ENCODE measurements at places on chromosomes 2 and 18.

DNA sequence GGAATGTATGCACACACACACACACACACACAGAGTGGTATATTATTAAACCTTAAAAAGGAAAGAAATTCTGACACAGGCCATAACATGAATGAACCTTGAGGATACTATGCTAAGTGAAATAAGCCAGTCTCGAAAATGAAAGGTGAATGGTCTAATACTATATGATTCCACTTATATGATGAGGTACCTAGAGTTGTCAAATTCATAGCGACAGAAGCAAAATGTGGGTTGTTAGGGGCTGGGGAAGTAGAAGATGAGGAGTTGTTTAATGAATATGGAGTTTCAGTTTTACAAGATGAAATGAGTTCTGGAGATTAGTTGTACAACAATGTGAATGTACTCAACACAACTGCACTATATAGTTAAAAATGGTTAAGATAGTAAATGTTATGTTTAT lies 118.1 kb downstream of the ABCA12 start:
- no peak overlapping the region for H3K4me3 ChIP-seq
- DNase-seq, result no peak
- no peaks in the 10 kb centered on the region for H3K27me3 ChIP-seq
- no peaks in the 10 kb centered on the region for H3K36me3 ChIP-seq

- H3K36me3 ChIP-seq, result no peaks in the 10 kb centered on the region
- H3K4me1 ChIP-seq, result peaks cover 26% of the 10 kb centered on the region
- peaks cover 5% of the 10 kb centered on the region for H3K27me3 ChIP-seq
- DNase-seq, result peak; percentile 81
- H3K4me3 ChIP-seq, result peak within 1 kb of the TSS; percentile 91
- peak within 1 kb of the TSS; percentile 96 for H3K27ac ChIP-seq
Observed at GRCh38 chr2:37324786-37325624, at the start of gene PRKD3. PRKD3 (minus strand) TSS chr2:37324833; CDS start chr2:37316524, 8,309 bp downstream.

- H3K36me3 ChIP-seq, result no peaks in the 10 kb centered on the region
- H3K27me3 ChIP-seq, result no peaks in the 10 kb centered on the region
- H3K27ac ChIP-seq, result no peak overlapping the region
- no peak for DNase-seq
- no peak overlapping the region for H3K4me3 ChIP-seq
- H3K4me1 ChIP-seq, result no peaks in the 10 kb centered on the region
Observed at GRCh38 chr18:67788310-67789164, 272.0 kb upstream of the DSEL start.

DNA sequence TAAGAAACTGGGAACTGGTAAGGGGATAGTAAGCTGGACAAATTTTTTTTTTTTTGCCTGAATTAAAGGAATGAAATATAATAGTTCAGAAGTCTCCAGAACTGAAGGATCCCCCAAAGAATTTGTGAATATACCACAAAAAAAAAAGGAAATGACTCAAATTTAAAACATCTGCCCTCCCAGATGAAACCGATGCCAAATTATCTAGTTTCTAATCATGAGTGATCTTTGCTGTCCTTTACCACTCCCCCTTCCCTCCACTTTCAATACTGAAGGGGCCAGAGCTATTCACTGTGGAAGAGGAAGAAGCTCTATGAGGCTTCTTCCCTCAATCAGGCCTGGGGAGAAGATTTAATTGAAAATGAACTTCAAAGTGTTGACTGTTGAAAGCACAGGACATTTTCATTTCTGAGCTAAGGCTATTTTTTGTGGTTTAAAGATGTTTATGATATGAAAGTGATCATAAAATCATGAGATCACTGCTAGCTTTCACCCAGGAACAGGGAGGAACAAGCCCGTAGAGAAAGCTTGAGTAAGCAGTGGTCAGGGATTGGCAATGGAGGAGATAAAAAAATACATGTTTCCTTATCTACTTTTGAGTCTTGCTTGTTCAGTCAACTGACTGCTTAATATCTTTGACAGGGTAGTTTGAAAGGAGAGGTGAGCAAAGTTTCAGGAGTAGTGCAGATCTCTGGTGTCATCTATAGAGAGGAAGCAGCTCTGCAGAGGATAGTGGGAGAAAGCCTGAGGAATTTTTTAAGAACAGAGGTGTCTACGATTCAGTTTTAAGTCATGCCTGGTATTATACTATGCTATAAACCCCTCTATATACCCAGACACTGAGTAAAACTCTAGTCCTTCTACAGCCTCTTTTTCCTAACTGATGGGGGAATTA lies 409.5 kb upstream of the FIGN start:
- H3K4me1 ChIP-seq, result no peaks in the 10 kb centered on the region
- no peak overlapping the region for H3K4me3 ChIP-seq
- no peaks in the 10 kb centered on the region for H3K36me3 ChIP-seq

DNA sequence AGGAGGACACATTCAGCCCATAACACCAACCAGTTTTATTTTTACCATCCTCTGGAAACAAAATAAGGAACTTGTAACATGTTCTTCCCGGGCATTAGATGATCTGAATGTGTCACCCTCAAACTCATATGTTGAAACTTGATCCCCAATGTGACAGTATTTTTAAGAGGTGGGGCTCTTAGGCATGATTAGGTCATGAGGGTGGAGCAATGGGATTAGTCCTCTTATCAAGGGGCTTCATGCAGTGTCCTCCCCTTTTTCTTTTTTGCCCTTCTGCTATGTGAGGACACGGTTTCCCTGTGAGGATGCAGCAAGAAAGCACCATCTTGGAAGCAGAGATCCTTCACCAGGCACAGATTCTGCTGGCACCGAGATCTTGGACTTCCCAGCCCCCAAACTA lies 401.5 kb upstream of the TRIB2 start:
- H3K4me3 ChIP-seq, result no peak overlapping the region
- no peak overlapping the region for H3K27ac ChIP-seq
- H3K4me1 ChIP-seq, result peaks cover 10% of the 10 kb centered on the region
- DNase-seq, result no peak

GRCh38 chr2:239668651-239669050 lies 267.8 kb upstream of the HDAC4 start:
- peaks cover 4% of the 10 kb centered on the region for H3K27me3 ChIP-seq
- no peak for DNase-seq
- H3K4me1 ChIP-seq, result no peaks in the 10 kb centered on the region

DNA sequence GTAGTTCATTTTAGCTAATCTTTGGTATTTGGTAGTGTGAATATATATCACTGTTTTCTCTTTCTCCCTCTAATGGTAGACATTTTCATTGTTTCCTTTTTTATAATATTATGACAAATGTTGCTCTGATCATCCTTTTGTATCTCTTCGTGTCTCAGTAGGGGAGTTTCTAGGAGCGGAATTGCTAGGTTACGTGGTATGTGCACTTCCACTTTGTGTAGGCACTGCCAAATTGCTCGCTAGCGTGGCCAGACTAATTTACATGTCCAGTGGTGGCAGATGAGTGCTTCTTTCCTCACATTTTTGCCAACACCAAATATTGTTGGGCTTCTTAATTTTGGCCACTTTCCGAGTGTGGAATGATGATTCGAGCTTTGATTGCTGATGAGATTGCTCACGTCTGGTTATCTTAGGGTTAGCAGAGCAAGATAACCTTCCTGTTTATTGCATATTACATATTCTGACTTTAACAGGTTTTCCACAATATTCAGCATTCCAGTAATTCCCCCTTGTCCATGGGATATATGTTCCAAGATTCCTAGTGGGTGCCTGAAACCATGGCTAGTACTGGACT lies 30.4 kb upstream of the GREB1 start:
- H3K4me1 ChIP-seq, result peaks cover 11% of the 10 kb centered on the region
- peaks cover 4% of the 10 kb centered on the region for H3K36me3 ChIP-seq
- DNase-seq, result no peak
- no peak overlapping the region for H3K4me3 ChIP-seq
- H3K27me3 ChIP-seq, result peaks cover 2% of the 10 kb centered on the region

DNA sequence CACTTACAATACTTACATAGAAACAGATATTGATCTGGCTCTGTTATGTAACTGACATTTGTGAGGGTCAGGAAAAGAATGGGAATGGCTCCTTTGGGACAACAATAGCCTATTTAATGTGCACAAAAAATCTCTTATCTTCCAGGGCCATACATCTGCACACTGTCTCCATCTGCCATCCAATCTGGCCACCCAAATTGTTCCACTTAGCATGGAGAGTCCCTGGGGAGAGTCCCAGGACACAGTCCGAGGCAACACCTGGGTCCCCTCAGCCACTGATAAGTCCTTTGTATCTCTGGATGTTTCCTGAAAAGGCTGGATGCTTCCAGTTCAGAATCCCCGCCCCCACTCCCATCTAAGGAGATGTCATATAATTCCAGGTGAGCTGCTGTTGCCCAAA lies 274.2 kb upstream of the NCKAP5 start:
- no peak for DNase-seq
- H3K4me1 ChIP-seq, result peaks cover 12% of the 10 kb centered on the region
- H3K36me3 ChIP-seq, result no peaks in the 10 kb centered on the region
- H3K4me3 ChIP-seq, result no peak overlapping the region

DNA sequence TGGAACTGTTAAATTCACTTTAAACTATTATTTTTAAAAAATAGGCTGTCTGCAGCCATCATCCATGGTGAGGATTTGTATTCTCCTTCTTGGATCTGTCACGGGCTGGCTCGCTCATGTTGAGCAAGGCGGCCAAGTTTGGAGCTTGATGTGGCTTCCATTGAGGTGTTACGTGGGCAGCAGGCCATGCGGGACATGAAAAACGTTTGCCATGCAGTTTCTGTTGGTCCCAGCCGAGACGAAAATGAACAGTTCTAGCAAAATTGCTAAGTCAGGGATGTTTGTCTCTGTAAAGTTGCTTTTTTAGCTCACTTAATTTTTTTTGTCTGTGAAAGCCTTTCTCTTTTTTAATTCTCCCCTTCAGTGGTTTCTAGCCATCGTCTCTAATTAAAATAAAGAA lies 70.2 kb upstream of the MGAT5 start:
- peaks cover 3% of the 10 kb centered on the region for H3K36me3 ChIP-seq
- peaks cover 2% of the 10 kb centered on the region for H3K27me3 ChIP-seq
- H3K4me1 ChIP-seq, result peaks cover 8% of the 10 kb centered on the region
- H3K4me3 ChIP-seq, result no peak overlapping the region
- DNase-seq, result no peak
- H3K27ac ChIP-seq, result no peak overlapping the region

- H3K27ac ChIP-seq, result no peak overlapping the region
- no peaks in the 10 kb centered on the region for H3K27me3 ChIP-seq
- no peak for DNase-seq
- peaks cover 5% of the 10 kb centered on the region for H3K4me1 ChIP-seq
- no peak overlapping the region for H3K4me3 ChIP-seq
Observed at GRCh38 chr18:12589448-12589847, 68.5 kb downstream of the SPIRE1 start.

GRCh38 chr2:241030333-241030680 lies 31.9 kb downstream of the SNED1 start:
- H3K4me1 ChIP-seq, result no peaks in the 10 kb centered on the region
- H3K36me3 ChIP-seq, result peaks cover 7% of the 10 kb centered on the region
- H3K27ac ChIP-seq, result no peak overlapping the region

DNA sequence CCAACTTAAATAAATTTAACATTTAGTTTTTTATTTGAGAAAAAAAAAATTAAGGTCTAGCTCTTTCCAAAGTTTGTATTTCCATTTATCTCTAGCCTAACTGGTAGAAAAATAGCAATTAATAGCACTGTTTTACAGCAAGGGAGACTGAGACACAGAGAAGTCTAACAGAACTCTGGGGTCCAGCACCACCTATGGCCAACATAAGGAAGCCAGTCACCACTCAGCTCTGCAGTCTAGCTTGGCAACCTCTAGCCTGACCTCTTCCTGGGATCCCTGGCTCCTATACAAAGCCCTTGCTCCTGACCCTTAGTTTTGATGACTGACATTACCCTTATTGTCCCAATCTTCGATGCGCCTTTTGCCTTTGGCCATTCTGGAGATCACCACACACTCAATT lies 114.1 kb upstream of the TLK1 start:
- no peak for DNase-seq
- H3K4me1 ChIP-seq, result no peaks in the 10 kb centered on the region
- no peak overlapping the region for H3K27ac ChIP-seq
- H3K4me3 ChIP-seq, result no peak overlapping the region
- H3K27me3 ChIP-seq, result peaks cover 2% of the 10 kb centered on the region

DNA sequence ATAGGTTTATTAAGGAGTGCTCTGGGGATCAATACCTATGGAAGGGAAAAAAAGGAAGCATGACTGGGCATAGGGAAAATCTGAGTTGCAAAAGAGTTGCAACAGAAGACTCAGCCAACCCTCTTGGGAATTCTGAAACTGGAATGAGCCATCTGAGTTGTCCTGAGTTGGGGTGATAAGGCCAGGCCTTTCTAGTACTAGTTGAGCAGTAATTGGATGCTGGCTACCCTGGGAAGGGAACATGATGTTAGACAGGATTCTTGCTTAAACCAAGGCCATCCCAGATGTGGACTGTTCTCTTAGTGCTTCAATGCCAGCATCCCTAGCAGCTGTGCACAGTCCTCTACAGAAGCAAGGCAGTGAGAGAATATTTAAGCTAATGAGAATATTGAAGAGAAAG lies 348.8 kb upstream of the GULP1 start:
- H3K27me3 ChIP-seq, result no peaks in the 10 kb centered on the region
- no peaks in the 10 kb centered on the region for H3K4me1 ChIP-seq
- H3K4me3 ChIP-seq, result no peak overlapping the region
- H3K27ac ChIP-seq, result no peak overlapping the region
- H3K36me3 ChIP-seq, result no peaks in the 10 kb centered on the region

DNA sequence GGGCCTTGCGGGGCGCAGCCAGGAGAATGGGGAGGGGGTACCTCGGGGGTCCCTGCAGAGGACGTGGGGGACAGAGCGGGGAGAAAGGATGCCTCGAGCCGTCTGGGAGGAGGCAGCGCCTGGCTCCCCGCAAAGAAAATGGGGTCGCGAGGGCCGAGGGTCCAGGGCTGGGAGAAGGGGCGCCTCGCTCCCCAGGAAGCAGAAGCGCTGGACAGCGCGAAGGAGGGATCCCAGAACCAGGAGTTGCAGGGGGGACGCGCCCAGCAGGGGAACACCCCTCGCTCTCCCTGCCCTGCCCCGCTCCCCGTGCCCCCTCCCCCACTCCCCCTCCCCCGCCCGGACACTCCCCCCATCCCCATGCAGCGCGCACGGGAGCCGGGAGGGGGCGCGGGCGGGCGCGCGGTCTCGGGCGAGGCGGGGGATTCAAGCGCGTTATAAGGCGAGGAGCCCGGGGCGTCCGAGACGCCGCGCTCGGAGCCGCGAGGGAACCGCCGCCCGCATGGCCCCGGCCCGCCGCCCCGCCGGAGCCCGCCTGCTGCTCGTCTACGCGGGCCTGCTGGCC lies at the start of gene ERFE:
Gene ERFE (plus strand): TSS at position 462 of the 562 bp plus-strand sequence. CDS start 38 bp downstream, at position 500.
- peaks cover 8% of the 10 kb centered on the region for H3K27me3 ChIP-seq
- H3K4me3 ChIP-seq, result peak within 1 kb of the TSS; percentile 77
- no peaks in the 10 kb centered on the region for H3K36me3 ChIP-seq
- no peaks in the 10 kb centered on the region for H3K4me1 ChIP-seq

GRCh38 chr2:40244251-40244650 lies 207.6 kb downstream of the SLC8A1 start:
- no peak overlapping the region for H3K4me3 ChIP-seq
- H3K27ac ChIP-seq, result no peak overlapping the region
- H3K36me3 ChIP-seq, result no peaks in the 10 kb centered on the region
- no peak for DNase-seq
- H3K4me1 ChIP-seq, result no peaks in the 10 kb centered on the region
- no peaks in the 10 kb centered on the region for H3K27me3 ChIP-seq

DNA sequence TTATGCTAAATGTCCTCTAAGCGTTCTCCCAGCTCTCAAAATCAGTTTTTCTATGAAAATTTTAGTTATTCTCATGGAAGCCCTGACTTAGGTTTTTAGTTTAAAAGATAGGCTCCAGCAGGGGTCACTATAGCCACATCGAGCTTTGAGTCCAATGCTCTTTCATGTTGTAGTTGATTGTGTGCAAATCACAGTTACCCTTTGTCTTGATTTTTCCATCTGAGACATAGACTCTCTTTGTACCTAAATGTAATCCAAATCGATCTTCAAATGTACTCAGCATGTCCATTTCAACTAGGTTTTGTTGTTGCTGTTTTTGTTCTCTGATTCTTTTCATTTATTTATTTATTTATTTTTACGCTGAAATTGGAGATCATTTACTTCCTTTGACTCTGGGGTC lies 26.4 kb upstream of the MSTN start:
- DNase-seq, result peak; percentile 57
- peaks cover 3% of the 10 kb centered on the region for H3K27me3 ChIP-seq
- no peak overlapping the region for H3K4me3 ChIP-seq
- H3K36me3 ChIP-seq, result no peaks in the 10 kb centered on the region
